ENCODE measurements at places on chromosomes 11 and 22.

DNA sequence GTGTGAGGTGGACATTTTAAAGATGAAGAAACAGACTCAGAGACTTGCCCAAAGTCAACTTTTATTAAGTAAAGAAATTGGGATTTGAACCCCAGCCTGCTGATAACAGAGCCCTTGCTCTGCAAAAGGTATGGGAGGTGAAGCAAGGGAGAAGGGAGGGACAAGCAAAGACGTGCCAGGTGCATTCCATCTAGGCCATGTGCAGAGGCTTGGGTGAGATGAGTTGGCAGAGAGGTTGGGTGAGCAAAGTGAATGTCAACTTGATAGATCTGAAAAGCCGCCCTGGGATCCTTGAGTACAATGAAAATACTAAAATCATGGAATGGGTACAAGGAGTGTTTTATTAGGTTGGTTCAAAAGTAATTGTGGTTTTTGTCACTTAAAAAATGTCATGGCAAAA lies 341.3 kb downstream of the CADM1 start:
- DNase-seq = no peak

DNA sequence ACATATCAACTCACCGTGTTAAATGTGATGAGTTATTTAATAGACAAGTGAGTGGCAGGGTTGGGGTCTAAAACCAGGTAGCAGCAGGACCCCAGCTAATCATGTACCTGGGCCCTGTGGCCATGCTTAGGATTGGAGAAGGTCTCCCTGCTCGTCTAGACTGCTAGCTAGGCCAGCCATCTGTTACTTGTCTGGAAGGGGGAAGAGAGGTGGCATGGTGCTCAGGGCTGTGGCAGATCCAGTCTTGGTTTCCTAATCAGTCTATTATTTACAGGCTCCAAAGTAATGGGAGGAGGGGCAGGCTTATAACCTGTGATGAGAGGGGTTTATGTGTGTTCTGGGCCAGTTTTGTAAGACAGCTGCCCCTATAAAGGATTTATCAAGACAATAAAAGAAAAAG lies 105.9 kb downstream of the NTM start:
- no peak for DNase-seq

GRCh38 chr11:134498326-134499139 lies 86.5 kb upstream of the B3GAT1 start:
- no peak for DNase-seq

DNA sequence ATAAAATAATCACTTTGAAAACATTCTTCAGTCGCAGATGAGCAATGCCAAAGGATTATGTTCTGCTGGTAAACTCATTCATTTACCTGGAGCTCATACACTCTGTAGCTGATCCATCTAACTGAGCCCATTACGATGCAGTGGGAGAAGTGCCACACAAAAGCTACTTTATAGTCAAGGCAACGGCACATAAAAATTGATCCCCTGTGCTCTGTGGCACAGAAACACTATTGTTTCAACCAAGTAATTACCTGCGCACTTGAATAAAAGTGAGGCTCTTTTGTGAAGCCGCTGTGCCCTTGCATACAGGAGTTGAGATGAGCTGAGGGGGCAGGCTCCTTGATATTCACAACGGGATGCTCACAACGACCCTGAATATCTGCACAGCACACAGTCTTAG lies 7.2 kb downstream of the DKK3 start:
- no peak for DNase-seq

DNA sequence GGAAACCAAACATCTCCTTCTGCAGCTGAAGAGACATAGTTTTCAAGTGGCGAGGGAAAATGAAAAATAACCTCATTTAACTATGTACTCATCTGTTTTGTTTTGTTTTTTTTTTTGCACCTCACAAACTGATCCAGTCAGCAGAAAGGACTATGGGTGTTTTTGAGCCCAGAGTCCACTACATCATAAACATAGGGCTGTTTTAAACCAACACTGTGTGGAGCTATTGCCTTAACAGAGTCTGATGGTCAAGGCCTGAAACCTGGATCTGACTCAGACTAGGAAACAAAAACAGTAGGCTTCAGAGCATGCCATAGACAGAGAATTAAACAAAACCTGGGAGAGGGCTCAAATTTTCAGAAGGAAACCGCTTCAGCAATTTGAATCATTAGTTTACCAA lies 99.3 kb upstream of the FSHB start:
- no peak for DNase-seq

DNA sequence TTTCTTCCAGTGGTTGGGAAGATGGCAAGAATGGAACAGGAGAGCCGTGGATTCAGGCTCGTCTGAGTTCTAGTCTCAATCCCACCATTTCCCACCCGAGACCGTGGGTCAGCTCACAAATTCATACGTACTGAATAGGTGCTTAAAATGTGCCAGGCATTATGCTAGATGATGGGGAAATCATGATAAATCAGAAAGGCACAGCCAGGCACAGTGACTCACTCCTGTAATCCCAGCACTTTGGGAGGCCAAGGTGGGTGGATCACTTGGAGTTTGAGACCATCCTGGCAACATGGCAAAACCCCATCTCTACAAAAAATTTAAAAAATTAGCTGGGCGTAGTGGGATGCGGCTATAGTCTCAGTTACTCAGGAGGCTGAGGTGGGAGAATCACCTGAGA lies 7.1 kb downstream of the TRIOBP start:
- no peak for DNase-seq

DNA sequence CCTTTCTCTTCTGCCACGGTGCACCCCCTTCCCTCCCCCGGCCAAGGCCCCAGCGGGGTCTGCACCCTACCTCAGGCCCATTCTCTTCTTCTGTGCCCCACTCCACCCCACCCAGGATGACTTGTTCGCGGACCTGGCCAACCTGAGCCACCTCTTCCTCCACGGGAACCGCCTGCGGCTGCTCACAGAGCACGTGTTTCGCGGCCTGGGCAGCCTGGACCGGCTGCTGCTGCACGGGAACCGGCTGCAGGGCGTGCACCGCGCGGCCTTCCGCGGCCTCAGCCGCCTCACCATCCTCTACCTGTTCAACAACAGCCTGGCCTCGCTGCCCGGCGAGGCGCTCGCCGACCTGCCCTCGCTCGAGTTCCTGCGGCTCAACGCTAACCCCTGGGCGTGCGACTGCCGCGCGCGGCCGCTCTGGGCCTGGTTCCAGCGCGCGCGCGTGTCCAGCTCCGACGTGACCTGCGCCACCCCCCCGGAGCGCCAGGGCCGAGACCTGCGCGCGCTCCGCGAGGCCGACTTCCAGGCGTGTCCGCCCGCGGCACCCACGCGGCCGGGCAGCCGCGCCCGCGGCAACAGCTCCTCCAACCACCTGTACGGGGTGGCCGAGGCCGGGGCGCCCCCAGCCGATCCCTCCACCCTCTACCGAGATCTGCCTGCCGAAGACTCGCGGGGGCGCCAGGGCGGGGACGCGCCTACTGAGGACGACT lies 15.9 kb downstream of the RTN4RL2 start:
- DNase-seq = no peak

- DNase-seq = no peak
Measured at GRCh38 chr11:28296426-28296825, 188.2 kb downstream of the METTL15 start.

- DNase-seq = peak; percentile 55
Measured at GRCh38 chr22:23128269-23129108, 13.3 kb downstream of the RSPH14 start.

DNA sequence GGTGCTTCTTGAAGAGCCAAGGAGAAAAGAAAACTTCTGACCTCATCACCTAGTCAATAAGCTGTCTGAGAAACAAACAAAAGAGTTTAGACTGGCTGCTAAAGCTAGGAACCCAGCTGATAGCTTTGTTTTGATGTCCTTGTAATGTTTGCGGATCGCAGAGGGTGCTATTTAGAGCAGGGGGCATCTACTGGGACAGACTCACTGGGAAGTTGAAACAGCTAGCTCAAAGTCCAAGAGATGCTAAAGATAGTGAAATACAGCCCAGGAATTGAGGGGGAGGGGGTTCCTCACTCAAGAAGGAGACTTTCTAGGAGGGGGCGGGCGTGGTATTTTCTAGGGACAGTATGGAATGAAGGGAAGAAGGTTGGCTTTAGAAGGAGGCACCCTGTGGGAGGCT lies 18.9 kb downstream of the ZBTB16 start:
- no peak for DNase-seq

DNA sequence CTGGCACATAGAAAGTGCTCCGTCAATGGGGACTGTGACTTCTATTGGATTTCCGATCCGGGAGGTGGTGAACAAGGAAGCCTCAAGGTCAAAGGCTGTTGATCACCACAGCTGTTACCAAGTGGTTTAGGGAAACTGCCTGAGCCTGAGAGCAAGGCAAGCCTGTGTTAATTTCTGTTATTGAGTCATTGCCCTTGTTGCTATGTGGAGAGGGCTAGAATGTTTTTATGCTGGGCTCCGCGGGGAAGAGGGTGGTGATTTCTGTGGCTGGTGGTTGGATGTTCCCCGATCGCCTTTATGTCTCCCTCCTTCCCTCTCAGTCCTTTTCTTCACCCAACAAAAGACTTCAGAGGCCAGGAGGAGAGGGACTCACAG lies 108.5 kb upstream of the ALX4 start:
- DNase-seq = no peak

- no peak for DNase-seq
Measured at GRCh38 chr22:50544746-50545253, 899 bp upstream of the KLHDC7B start.

GRCh38 chr11:69449320-69450063 lies 32.0 kb upstream of the LINC01488 start:
- no peak for DNase-seq

DNA sequence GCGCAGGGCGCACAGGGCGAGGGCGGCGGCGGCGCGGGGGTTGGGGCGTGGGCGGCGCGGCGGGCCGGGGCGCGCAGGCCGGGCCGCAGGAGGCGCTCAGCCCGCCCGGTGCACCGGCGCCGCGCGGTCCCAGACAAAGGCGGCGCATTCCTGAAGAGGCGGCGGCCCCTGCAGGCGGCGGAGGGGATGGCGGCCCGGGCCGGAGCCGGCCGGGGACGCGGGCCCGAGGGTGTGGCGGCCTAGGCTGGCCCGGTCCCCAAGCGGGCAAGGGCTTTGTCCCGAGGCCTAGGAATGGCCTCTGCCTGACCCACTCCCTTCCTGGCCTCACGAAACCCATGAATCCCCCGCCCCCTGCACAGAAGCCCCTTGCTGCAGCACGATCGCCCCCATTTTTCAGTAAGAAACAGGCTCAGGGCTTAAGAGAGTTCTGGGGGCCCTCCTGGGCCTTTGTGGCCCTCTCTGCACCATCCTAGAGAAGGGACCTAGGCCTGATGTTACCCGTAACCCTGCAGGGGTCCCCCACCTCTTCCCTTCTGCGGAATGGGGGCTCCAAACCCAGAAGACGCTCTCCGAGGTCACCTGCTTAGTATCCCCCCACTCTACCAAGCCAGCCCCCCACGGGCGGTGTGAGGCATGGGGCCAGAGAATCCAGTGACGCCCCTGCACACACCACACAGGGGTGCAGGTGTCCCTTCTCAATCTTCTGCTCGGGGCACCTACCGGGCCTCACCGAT lies at the start of gene RTN4R:
Gene RTN4R, minus strand, starts transcription at position 40 of the 734 bp plus-strand sequence. CDS start 226 bp downstream, outside the sequence.
- peak; percentile 45 for DNase-seq

- DNase-seq = no peak
Measured at GRCh38 chr11:134034496-134035381, 34.1 kb upstream of the JAM3 start.

Data from activated T-helper 1 cell treated with anti-CD3 and anti-CD28 coated beads, Interleukin-12 subunit alpha, Interleukin-12 subunit beta, Interleukin-2, Interleukin-4 antibody, amounts not matched to agents 30 ng/mL and 10 ng/mL and 1 ng/mL, durations not matched to agents 14 hours and 24 hours and 36 hours (primary cell).